Germinal center (tissue), 1 donor: ENCODE measurements at places on chromosomes 12 and 14.

DNA sequence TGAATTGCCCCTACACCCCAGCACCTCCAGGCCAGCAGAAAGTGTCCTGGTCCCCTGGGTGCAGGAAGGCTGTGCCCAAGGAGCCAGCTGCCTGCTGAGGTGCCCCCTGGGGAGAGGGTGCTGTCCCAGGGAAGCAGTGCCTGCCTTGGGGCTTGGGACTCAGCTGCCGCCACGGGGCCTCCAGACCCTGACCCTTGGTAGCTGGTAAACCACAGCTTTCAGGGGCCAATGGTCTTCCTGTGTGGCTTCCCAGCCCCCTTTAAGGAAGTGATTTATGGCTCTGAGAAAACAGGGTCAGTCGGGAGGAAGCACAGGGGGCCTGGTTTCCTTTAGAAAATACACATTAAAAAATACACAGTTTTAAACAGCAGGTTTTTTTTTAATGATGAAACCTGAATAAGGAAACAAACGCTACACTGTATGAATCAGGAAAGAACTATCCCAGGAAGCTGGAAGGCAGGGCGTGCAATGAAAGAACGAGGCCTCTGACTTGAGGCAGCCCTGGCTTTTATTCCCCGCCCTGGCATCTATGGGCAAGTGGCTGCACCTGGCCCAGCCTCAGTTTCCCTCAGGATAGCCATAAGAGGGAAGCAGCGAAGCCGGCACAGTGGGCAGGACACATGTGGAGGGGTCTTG is 40.6 kb upstream of the EML1 start:
- DNase-seq: no peak

- DNase-seq: no peak
Measured at GRCh38 chr14:59981564-59981963, 61.6 kb downstream of the LRRC9 start.

- DNase-seq: no peak
Measured at GRCh38 chr12:90449611-90450010, 505.4 kb downstream of the CCER1 start.

- no peak for DNase-seq
Measured at GRCh38 chr12:101706403-101706802, 9.0 kb downstream of the CHPT1 start.

DNA sequence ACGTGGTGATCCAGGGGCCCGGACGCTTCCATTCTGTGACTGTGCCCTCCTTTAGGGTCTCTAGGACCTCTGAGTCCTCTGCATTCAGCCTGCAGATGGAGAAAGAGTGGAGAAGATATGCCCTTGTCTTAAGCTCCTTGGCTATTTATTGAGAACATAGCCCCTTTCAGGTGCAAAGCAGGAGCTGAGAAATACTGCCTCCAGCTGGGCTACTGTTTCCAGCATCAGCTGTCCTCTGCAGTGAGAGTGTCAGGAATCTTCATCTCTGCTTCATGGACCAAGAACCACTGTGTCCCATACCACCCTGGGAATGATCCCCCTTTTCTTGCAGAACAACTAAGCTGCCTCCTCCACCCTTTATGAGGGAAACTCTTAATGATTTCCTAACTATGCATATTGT is 47.8 kb upstream of the CEP83 start:
- DNase-seq: no peak

- DNase-seq: peak; percentile 49
Measured at GRCh38 chr14:73935666-73936065, 14.2 kb downstream of the FAM161B start.

DNA sequence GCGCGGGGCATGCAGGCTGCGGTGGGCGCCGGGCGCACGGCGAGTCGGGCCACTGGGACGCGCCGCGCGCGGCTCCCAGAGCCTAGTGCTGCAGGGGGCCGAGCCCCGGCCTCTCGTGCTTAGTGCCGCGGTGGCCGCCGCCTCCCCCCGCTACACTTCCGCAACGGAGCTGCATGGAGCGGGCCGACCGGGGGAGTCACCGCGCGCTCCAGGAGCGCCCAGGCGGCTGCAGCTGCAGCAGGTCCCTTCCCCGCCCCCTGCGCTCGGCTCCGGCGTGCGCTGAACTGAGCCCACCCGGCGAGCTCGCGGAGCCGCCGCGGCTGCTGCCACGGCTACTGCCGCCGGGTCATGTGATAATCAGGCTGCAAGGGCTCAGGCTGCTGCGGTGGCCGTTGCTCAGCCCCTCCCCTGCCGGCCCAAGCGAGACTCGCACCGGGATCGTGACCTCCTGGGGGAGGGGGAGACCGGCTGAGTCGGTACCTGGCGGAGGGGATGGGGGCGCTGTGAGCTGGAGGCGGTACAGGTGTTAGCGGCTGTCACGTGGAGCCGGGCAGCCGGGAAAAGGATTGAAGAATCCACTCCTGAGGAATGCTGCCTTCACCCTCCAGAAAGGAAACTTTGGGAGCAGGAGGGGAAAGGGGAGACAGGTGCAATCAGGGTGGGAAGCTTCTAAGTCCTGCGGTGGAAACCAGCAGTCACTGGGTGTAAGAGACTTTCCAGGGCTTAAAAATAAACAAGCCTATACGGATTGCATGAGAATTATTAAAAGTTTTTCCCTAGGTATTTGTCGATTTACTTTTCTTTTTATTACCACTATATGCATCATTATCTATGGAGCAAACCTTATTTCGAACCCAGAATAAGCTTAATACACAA is at the start of gene PPM1H:
Gene PPM1H, minus strand, starts transcription at position 352 of the 876 bp plus-strand sequence. CDS start 414 bp downstream, outside the sequence.
- peak; percentile 72 for DNase-seq

- no peak for DNase-seq
Measured at GRCh38 chr14:66281036-66281776, 205.0 kb upstream of the CCDC196 start.

- no peak for DNase-seq
Measured at GRCh38 chr12:119869720-119870119, 7.4 kb downstream of the CIT start.

- DNase-seq: no peak
Measured at GRCh38 chr14:92895352-92895878, 27.5 kb upstream of the CHGA start.

DNA sequence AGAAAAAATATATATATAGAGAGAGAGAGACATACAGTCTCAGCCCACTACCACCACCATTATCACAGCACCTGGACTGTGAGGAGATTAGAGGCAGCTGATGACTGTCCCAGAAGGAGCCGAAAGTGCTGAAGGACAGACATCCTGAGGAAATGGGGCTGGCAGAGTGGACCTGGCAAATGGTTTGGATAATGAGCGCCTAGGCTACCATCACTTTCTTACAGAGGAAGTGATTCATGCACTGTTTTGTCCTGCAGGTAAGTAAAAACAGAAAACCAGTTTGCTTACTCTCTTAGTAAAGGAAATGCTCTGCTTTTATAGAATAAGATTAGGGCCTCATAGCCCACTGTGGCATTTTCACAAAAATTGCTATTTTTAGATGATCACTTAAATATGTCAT is 28.6 kb upstream of the DNM1L start:
- DNase-seq: no peak

DNA sequence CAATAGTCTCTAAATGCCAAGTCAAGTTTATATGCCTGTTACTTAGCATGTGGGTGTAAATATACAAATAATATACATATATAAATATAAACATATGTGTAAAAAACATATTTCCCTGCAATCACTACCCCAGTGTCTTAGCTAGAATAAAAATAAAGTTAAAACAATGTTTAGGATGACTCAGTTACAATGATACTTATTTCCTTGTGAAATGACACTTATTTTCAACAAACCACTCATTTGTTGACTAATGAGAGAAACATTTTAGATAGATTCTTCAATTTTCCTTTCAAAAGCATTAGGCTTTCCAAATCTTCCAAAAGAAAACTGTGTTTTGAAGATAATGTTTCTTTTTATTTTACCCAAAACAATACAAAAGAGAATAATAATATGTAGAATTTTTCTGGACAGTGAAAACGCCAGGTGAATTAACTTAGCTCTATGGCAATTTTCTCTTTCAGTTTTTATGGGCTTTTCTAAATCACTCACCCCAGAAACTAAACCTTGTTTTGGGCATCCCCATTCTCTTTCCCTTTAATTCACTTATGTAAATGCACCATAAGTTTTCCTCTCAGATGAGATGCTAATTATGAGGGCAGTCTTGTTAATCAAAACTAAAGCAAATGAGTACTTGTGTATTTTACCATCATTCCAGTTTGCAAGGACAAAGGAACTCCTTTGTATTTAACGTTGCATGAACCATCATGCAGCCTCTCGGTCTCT is 465.9 kb downstream of the BCAT1 start:
- no peak for DNase-seq

DNA sequence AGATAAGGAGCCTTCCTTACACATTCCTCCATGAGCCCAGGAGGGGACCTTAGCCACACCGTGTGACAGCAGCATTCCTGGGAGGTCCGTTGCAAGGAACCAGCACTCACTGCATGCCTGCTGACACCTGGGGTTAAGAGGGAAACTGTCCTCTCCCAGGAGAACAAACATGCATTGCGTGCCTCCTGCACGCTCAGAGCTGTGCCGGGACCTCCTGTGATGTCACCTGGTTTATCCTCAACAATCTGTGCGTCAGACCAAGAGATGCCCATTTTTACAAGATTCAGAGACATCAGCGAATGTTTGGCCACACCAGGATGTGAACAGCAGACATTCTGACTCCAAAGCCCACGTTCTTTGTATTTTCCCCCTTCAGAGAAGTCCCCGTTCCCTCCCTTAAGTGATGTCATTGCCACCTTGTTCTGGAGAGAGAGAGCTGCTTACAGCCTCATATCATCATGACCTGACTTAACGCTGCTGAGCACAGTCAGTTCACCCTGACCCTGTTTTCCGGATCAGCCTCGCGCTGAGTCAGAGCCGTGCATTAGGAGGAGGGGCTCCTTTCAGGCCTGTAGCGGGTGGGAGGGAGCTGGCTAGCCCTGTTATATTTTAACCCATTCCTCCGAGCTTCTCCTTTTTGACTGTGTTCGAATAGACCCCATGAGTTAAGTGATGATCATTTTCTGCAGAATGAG is 36.2 kb downstream of the TMEM120B start:
- DNase-seq: no peak

DNA sequence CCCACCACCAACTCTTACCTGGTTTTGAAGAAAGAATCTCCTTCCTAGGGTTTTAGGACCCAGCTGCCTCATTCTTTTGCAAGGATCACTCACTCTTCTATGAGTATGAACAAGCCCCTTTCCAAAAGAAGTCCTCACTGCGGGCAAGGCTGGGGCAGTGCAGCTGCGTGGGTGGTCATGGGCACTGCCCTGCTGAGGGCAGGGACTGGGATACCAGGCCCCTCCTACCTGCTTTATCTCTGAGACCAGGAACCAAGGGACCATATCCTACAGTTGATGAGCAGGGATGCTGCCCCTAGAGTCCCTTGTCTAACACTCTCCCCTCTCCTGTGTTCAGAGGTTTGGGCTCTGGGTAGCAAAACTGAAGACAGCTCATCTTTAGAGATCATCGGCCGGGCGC is 20.5 kb downstream of the HPD start:
- DNase-seq: no peak

GRCh38 chr14:86858591-86858990 is 1134.4 kb downstream of the GALC start:
- DNase-seq: no peak

DNA sequence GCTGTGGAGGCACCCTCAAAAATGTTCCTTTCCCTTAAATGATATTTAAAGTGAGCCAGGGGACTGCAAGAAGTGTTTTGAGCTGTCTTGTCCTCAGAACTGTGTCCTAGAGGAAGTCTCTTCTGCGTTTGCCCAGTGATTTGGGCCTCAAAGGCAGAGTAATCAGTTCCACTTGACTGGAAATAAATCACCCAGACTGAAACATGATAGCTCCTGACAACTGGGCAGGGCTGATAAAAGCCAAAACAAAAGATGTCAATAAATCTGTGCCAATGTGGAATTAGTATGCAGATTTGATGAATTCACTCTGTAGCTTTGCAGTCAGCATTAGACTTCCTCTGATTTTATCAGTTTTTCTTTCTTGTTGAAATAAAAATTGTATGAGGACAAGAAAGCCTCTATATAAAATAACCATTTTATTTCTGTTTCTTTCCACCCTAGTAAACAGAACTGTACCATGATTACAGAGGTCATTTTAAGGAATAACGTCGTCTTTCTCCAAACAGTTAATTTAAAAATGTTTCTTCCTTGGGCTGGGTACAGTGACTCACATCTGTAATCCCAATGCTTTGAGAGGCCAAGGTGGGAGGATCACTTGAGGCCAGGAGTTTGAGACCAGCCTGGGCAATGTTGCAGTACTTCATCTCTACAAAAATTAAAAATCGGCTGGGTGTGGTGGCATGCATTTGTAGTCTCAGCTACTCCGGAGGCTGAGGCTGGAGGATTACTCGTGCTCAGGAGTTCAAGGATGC is 180.8 kb downstream of the ERC1 start:
- DNase-seq: no peak

DNA sequence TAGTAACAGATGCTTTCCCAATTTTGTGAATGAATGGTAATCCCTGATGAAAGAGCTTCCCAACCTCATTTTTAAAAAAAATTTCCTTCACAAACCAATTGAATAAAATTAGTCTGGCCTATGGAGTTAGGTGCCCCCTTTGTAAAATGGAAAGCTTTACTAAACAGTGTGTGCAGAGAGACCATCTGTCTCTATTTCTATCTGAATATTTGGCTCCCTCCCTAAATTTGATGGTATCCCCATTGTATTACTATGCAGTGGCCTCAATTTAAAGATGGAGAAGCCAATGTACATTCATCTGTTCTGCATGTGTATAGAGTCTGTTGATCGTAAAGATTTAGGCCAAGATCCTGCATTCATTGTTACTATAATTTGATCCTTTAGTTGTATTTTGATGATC is 397.7 kb upstream of the RGS6 start:
- no peak for DNase-seq

GRCh38 chr12:12999271-12999958 is 650 bp downstream of the HEBP1 start:
- DNase-seq: no peak

GRCh38 chr14:22623047-22623446 is 21.1 kb downstream of the OR6J1 start:
- no peak for DNase-seq

DNA sequence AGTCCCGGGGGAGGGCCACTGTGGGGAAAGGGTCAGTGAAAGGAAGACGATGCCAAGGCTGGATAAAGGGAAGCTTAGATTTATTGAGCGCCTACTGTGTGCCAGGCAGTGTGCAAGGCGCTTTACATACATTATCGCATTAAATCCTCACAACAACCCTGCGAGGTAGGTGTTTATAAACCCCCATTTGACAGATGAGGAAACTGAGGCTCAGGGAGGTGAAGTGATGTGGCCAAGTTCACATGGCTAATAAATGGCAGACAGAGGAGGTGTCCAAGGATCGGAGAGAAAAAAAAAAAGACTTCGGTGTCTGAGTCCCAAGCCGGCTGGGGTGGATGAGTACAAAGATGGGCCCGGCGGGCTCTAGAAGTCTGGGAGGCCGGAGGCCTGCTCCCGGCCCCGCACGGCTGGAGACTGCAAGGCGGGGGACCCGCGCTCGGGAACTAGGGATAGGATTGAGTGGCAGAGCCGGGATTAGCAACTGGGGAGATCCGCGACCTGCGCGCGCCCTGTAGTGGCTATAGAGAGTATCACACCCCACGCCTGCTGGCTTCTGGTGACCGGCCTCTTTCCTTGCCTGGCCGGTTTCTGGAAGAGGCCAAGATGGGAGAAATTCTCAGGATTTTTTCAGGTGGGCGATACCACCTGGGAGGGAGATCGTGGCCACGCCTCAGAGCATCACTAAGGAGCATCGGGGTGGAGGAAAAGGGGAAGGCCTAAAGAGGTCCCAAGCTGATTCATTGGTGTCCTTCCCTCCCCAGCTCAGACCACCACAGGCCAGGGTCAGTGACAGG is 3.9 kb downstream of the DDN start:
- peak; percentile 86 for DNase-seq

- DNase-seq: no peak
Measured at GRCh38 chr14:101187816-101188570, 284.5 kb upstream of the RTL1 start.

GRCh38 chr12:12960639-12961209 is 8.8 kb upstream of the GPRC5D start:
- DNase-seq: no peak
